ENCODE measurements at places on chromosomes 1 and 21.

- DNase-seq = no peak
Measured at GRCh38 chr1:175193527-175193910, 943 bp upstream of the KIAA0040 start.

GRCh38 chr1:87594736-87595383 is 266.2 kb downstream of the LMO4 start:
- DNase-seq = no peak

GRCh38 chr1:211947396-211948295 is 87.7 kb downstream of the INTS7 start:
- no peak for DNase-seq

DNA sequence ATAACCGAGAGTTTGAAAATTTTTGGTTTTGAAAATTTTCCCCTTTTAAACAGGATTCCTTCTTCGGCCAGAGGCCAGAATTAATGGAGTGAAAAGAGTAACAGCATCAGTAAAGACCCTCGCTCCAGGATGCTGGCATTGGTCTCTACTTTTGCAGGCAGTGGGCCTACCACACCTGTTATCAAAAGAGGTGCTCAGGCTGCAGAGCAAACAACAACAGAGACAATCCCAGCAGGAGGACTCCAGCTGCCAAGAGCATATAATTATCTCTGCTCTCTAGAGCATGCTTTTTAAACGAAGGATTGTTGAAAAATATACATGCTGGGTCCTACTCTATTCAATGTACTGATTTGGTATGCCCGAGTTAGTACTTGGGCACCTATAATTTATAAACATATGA is 1048.5 kb downstream of the PLA2G4A start:
- no peak for DNase-seq

DNA sequence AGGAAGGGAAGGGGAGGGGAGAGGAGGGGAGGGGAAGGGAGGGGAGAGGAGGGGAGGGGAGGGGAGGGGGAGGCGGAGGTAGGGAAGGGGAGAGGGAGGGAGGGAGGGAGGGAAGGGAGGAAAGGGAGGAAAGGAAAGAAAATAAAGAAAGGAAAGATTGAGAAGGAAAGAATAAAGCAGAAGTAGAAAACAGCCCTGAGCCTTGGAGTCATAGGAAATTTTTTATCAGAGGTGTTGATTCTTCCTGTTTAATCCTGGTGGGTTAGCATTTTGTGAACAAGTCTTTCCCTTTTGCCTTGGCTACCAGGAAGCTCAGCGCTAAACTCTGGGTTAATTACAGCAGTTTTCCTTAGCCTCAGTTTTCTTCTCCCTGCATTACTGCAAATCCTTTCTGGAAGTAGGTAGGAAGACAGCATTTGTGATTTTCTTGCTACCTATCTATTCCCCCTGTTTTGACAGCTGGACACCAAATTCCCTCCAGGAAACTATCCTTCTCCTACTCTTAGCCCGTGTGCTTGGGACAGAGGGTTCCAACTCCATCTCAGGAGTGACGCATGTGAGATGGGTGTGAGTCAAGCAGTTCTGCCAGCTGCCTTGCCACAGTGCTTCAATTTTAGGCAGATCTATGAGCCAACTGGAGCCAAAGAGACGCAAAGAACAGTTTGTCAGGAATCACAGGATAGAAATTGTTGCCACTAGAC is 26.9 kb downstream of the TOMM20 start:
- no peak for DNase-seq

DNA sequence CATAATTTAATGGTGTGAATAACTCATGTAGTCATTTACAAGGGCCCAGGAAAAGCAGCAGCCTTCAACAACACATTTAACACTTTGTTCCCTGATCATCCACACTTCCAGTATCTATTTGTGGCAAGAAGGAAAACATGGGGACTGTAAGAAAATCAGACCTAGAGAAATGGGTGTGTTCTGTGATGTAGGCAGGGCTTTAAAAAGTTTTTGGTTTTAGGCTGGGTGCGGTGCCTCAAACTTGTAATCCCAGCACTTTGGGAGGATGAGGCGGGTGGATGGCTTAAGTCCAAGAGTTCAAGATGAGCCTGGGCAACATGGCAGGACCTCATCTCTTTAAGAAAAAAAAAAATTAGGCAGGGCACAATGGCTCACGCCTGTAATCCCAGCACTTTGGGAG is 14.2 kb upstream of the WDR47 start:
- no peak for DNase-seq

DNA sequence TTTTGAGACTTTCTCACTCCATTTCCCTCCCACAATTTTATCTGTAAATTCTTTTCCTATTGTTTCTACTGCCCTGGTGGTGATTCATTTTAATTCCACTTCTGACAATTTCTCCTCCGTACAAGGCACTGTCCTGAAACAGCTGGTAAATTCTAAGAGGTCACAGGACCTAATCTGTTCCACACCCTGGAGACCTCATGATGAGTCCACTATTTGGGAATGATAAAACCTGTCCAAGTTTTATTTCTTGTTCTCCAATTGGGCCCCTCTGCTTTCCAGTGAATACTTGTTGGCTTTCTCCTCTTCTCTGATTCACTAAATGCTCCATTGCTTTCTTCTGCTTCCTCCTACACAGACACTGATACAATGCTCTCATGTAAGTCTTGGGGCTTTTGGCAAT is 343.1 kb upstream of the DUSP10 start:
- no peak for DNase-seq

- DNase-seq = no peak
Measured at GRCh38 chr1:195450794-195451193, 1157.4 kb downstream of the KCNT2 start.

DNA sequence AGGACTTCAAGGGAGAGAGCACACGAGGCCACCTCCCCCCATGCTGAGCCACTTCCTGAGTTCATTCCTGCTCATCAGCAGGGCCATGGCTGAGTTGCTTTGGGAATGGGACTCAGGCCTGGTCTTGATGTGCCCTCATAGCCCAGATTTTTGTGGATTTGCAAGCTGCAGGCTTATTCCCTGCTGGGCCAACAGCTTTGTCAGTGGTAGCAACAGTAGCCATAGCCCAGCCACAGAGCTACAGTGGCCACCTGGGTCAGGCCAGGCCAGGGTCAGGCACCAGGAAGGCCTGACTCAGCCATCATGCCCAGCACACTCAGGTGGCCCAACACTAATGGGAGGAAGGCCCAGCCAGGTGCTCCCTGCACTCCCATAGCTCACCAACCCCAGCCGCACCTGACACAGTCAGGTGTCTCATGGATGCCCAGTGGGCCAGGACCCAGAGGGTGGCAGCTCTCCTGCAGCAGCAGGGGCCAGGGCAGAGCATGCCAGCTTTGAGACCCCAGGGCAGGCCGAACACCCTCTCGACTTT is 33.5 kb downstream of the EPHA2 start:
- no peak for DNase-seq

DNA sequence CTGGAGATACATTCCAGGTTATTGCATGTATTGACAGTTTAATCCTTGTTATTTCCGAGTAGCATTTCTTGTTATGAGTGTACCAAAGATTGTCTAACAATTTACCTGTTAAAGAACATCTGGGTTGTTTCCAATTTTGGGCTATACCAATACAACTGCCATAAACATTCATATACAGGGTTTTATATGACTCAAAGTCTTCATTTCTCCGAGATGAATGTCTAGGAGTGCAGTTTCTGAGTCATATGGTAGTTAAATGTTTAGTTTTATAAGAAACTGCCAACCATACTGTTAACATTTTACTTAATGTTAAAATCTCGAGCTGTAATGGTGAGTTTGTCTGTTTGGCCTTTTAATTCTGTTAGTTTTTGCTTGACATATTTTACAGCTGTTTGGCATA is 10.0 kb downstream of the RAB4A start:
- no peak for DNase-seq

DNA sequence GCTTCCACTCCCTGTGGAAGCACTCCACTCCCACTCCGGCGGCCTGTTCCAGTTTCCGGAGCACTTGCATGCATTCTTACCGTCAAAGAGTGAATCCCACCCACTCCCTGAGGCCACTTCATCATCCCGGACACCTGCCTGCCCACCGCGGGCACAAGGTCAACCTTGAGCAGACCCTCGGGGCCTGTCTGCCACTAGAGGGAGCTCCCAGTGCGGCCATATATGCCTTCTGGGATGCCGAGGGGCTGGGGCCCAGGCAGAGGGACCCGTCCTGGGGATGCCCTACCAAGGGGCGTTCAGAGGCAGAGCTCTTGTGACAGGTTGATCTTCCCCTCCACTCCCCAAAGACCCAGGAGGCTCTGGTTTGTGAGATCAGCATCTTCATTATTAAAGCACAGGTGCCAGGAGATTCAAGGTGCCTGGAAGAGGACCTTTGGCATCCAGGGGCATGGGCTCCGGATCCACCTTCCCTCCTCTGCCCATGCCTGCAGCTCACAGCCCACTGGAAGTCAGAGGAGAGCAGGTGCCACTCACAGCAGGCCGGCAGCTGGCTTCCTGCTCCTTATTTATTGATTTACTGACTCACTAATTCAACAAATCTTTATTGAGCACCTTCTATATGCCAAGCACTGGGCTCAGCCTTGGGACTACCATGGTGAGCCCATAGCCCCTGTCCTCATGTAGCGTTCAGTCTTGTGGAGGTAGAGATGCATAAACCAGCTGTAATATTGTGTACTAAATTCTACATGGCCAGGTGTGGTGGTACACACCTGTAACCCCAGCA is 47.3 kb downstream of the UBIAD1 start:
- no peak for DNase-seq

- no peak for DNase-seq
Measured at GRCh38 chr1:207847116-207847515, 63.8 kb downstream of the CD34 start.

DNA sequence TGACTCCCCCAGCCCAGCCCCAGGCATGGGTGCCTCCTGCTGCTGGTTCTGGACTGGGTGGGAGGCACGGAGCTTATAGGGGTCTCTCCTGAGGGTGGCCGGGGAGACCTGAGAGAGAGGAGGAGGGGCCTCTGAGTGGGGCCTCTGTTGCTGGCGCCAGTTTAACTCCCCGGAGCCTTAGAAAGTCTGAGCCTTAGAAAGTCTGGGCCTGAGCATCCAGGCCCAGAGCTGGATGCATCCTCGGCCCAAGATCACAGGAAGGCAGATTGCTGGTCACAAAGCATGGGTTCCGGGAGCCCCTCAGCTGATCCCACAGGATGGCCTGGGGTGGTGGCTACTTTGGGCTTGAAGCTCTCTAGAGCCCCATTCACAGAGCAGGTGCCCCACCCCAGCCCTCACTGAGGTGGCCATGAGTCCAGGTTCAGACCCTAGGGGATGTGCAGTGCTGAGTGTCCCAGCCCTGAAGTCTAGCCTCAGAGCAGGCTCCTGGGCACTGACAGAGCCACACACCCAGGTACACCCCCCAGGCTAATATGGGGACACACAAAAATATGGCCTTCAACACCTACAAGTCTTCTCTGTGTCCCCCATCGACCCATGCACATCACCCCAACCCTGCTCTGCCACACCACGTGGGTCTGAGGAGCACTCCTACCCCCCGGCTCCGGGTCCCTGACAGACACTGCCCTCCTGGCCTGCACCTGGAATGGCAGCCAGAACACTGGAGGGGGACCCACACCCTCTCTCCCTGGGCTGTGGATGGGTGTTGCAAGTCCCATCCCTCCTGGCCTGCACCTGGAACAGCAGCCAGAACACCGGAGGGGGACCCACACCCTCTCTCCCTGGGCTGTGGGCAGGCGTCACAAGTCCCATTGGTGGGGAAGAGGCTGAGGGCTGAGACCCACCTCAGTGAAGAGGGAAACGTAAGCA is 9.7 kb downstream of the PLA2G2F start:
- DNase-seq = no peak
